ENCODE measurements at places on chromosomes 3 and 15. TPM values are rescaled to one million over a fixed set of nuclear protein-coding genes. Genes with fewer than 3 reads are reported as not detected.

Gene WDR5B
- total RNA-seq = 3.2 TPM

Gene CPLX3
- not detected for total RNA-seq

Gene SLC22A14
- not detected for total RNA-seq

Gene OPA1
- total RNA-seq = 41.1 TPM

GRCh38 chr15:51348688-51349087 is 7.2 kb downstream of the GLDN start:
- no peak for DNase-seq

Gene CAMKV
- not detected for total RNA-seq

Gene SEMA7A
- 113 TPM for total RNA-seq

Gene AGBL1
- total RNA-seq = not detected

- DNase-seq = no peak
Measured at GRCh38 chr15:101521591-101521990, 32.1 kb upstream of the PCSK6 start.

Gene SLC2A2
- total RNA-seq = not detected
